ENCODE measurements at places on chromosomes 7 and 10.

GRCh38 chr10:109025172-109025571 is 898.1 kb downstream of the XPNPEP1 start:
- no peak for DNase-seq

DNA sequence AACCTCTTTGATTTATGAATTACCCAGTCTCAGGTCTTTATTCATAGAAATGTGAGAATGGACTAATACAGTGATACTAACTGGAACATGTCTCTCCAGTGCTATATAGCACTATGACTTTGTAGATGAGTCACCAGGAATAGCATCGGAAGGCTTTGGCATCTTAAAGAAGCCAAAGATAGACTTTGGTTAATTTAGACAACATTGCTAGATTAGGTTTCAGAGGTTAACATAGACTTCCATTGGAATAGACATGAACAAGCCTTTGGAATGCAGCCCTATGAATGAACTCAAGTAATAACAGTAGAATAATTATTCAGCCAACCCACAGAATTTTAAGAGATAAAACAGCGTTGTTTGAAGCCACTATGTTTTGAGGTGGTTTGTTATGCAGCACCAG is 169.2 kb downstream of the HGF start:
- DNase-seq = no peak

GRCh38 chr10:72162978-72163377 is 52.8 kb upstream of the ANAPC16 start:
- no peak for DNase-seq

DNA sequence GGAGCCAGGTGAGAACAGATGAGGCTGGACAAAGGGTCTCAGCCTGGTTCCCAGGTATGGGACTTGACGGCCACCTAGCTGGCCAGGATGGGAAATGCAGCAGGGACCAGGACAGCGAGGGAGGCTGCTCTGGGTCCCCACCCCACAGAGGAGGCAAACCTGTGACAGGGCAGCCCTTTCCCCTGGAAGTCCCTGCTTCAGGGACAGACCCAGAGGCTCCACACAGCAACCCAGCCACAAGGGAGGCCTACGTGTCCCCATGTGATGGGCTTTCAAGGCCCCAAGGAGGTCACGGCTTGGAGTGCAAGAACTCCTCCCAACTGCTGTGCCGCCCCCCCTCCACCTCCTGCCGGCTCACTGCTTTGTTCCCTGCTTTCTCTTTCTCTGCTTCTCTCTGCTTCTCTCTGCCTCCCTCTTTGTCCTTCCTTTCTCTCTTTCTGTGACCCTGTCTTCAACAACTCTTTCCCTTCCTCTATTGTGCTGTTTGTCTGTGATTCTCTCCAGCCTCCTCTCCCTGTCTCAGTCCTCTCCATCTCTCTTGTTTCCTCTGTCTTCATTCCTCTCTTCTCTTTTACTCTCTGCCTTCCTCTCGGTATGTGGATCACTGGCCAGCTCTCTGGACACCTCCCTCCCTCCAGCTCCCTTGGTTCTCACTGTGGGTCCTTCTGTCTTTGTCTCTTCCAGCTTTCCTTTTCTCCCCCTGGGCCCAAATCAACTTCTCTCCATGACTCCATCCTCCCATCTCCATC is 9.6 kb upstream of the EIF5AL1 start:
- no peak for DNase-seq

All from substantia nigra (tissue), 51 donors.